ENCODE measurements at places on chromosomes 13 and 19.

DNA sequence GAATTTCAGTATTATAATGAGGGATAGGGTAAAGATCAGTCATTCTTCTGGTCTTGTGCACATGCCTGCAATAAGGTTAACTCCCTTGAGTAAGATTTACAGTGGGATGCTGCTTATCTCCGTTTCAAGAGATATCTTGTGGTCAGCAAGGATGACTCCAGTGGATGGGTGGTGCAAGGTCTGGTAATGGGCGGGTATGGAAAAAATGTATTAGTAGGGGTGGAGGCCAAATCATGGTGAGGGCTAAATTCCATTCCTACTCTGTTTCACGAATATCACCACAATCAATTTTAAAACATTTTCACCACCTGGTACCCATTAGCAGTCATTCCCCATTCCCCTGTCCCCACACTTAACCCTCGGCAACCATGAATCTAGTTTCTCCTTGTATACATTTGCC, 40.6 kb downstream of the CCDC122 start:
- no peak for ATAC-seq

GRCh38 chr13:82719987-82720386, 1162.3 kb downstream of the SLITRK1 start:
- no peak for ATAC-seq

DNA sequence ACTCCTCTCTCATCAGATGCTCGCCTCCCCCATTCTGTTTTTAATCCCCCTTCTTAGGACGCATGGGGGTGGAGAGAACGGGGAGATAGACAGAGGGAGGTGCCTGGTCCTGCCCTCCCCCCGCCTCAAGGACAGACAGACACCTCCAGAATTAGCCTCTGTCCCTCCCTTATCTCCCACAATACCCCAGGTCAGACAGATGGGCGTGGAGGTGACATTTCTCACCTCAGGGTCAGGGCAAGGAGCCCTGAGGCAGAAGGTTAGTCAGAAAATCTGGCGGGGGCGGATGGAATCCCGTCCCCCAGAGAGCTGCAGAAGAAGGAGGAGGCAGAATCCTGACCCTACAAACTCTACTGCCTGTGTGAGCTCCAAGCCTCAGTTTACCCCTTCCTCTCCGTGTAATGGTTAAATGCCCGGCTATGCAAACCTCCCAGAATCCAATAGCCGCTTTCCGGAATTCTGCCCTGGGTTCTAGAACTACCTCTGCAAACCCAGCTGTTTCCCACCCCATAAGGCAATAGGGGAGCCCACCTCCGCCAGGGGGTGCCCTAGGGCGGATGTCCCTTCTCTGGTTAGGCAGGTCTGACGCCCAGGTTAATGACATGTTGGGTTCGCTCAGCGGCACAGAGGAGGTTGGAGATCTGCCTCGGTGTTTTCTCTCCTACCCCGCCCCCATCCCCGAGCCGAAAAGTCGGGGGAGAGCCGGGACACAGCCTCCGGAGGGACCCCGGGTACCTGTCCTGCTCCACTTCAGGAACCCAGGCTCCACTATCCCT, 900 bp downstream of the PPP1R13L start:
- no peak for ATAC-seq

- ATAC-seq, result no peak
Measured at GRCh38 chr13:44972956-44973581, 16.2 kb downstream of the NUFIP1 start.

DNA sequence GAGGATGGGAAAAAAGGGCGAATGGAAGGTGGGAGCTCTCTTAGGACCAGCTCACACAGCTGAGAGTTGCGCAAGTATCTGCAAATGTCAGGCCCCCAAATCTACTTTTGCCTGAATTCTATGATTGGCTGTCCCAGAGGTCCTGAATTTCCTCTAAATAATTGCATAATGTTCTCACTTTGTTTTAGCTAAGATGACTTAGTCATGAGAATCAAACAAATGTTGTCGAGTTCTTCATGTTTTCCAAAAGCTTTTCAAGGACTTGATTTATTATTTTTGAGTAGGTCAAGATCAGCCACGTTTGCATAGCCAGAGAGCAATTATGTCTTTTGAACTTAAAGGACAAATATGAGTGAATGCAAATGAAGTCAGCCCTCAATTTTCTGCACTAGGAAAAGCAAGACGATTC, 246.6 kb upstream of the MAB21L1 start:
- no peak for ATAC-seq

- ATAC-seq, result no peak
Measured at GRCh38 chr13:45926741-45927140, 75.2 kb upstream of the SIAH3 start.

- peak; percentile 0 for ATAC-seq
Measured at GRCh38 chr19:58476498-58477015, 405 bp downstream of the ZNF446 start.

GRCh38 chr19:35755550-35756376, 1.1 kb downstream of the HSPB6 start:
- no peak for ATAC-seq

- ATAC-seq, result no peak
Measured at GRCh38 chr19:10361569-10362011, 18.8 kb downstream of the TYK2 start.

GRCh38 chr19:46022431-46023310, at the start of gene PGLYRP1:
TSS of gene PGLYRP1 (minus strand) at chr19:46023053. CDS start at chr19:46023021, 32 bp downstream.
- ATAC-seq, result no peak

- peak; percentile 93 for ATAC-seq
Measured at GRCh38 chr13:22114630-22115311, 443.9 kb downstream of the FGF9 start.

DNA sequence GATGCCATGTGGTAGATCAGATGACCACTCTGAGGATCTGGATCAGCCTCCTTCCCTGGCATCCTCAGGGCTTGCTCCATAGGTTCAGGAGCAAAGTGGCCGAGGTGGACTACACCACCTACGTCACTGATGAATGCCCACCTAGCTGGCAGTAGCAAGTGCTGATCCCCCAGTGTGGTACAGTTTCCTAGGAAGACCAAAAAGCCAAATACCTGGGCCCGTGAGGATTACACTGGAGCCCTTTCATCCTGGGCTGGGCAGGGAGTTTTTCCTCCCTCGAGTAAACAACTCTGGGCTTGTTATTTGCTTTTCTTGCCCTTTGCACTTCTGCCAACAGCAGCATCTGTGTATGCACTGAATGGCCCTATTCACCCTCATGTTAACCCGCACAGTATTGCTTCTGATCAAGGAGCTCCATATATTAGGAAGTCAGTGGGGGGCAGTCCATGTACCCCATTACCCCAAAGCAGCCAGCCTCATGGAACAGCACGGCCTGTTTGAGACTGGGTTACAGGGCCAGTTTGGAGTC, 3.3 kb upstream of the MYADM start:
- ATAC-seq, result no peak

GRCh38 chr19:36460046-36460445, 29.3 kb downstream of the ZNF566 start:
- no peak for ATAC-seq

- ATAC-seq, result peak; percentile 18
Measured at GRCh38 chr13:39037410-39037879, 444 bp downstream of the PROSER1 start.

DNA sequence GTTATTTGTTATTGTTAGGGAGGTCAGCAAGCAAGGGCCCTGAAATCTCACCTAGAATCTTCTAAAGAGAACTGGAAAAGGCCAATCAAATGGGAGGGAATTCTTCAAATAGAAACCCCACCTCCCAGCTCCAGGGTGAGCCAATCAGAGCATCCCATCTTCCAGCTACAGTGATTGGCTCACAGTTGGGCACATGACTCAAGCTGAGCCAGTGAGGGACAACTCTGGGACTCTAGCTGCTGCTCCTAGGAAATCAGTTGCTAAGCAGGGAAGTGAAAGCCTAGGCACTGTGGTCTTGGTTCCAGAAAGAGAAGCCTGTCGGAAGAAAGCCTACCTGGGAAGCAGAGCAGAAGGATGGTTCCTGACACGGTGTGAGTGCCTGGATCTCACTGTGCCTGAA, 13.4 kb downstream of the TM6SF2 start:
- no peak for ATAC-seq

DNA sequence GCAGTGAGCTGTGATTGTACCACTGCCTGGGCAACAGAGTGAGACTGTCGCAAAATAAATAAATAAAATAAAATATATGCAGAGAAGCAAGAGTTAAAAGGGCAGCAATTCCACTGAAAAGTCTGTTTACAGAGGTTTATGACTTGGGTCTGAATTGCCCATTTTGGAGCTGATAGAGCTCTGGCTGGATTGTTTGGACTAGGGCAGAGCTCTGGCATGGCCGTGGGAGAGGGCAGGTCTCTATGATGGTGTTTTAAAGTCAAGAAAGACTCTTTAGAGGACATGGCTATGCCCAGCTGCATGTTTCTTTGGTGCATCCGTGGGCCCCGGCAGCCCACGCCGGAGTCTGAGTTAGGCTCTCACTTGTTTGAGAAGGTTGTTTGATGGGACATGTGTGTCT, 64.6 kb upstream of the C1QTNF9 start:
- no peak for ATAC-seq

- no peak for ATAC-seq
Measured at GRCh38 chr19:39679791-39680168, 24.1 kb downstream of the LGALS16 start.

GRCh38 chr13:77056382-77056781, 29.4 kb upstream of the FBXL3 start:
- no peak for ATAC-seq

GRCh38 chr19:50417111-50418081, 1.3 kb upstream of the SPIB start:
- ATAC-seq, result peak; percentile 1

GRCh38 chr13:28110414-28110813, 10.0 kb upstream of the FLT3 start:
- ATAC-seq, result no peak

DNA sequence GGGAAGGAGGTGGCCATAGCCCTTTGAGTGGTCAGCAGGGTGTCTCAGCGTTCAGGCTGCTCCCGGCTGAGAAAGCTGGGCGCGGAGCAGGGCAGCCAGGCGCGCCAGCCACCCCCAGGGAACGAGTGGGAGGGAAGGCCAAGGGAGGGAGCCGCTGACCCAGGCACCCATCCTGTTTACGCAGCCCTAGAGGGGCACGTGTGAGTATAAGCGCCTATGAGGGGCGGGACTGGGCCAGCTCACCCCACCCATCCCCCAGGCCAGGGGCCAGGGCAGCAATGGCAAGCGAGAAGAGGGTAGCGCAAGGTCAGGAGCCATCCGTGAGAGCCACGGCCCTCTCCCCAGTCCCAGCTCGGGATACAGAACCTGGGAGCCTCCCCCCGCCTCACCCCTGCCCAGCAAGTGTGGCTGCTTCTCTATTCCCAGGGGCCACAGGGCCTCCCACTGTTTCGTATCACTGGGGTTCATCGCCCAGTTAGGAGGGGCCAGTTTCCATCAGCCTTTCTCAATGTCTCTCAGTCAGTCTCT, 897 bp upstream of the DMKN start:
- ATAC-seq, result no peak

DNA sequence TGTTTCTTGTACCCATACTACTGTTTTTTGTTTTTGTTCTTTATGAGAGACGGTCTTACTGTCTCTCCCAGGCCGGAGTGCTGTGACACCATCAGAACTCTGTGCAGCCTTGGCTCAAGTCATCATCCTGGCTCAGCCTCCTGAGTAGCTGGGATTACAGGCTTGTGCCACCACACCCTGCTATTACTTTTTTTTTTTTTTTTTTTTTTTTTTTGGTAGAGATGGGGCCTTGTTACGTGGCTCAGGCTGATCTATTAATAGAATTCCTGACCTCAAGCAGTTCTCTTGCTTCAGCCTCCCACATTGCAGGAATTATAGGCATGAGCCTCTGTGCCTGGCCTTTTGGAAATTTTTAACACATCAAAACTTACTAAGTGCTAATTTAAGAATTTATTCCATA, 2.9 kb upstream of the ZNF304 start:
- ATAC-seq, result no peak

DNA sequence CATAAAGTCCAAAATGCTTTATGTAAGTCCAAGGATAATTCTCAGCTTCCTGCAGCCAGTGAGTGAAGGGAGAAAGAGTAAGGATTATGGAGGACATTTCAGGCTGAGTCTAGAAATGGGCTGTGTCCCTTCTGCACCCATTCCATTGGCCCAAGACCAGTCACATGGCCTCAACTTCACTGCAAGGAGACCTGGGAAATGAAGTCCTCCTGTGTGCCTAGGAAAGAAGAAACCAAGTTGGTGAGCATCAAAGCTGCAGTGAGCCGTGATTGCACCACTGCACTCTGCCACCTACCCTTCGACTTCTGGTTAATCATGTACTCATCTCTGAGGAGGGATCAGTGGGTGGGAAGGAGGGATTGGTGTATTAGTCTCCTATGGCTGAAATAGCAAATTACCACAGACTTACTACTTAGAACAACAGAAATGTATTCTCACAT, 3.6 kb upstream of the CD37 start:
- ATAC-seq, result peak; percentile 65

GRCh38 chr19:14530506-14530905, 1.1 kb downstream of the TECR start:
- ATAC-seq, result no peak

DNA sequence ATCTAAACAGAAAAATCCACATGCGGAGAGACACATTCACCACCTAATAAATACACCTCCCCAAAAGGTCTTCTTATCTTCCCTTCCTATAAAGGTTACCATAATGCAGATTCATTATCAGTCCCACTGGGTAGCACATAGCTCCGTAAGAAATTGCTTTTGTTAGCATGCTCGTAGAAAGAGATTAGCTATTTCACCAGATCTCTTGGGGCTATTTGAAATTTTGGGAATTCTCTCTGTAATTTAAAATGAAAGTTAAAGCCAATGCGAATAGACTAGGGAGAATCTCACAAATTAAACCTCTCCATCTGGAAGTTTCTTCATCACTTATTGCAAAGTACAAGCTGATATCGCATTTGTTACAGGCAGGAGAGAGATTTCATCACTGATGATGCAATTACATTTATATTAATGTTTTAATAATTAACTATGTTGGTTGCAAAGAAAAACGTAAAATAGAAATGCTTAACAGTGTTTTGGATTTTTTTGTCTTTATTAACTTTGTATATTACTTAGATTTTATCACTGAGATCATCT, 12.9 kb upstream of the DACH1 start:
- no peak for ATAC-seq

GRCh38 chr13:67493835-67494234, 263.7 kb upstream of the PCDH9 start:
- no peak for ATAC-seq

DNA sequence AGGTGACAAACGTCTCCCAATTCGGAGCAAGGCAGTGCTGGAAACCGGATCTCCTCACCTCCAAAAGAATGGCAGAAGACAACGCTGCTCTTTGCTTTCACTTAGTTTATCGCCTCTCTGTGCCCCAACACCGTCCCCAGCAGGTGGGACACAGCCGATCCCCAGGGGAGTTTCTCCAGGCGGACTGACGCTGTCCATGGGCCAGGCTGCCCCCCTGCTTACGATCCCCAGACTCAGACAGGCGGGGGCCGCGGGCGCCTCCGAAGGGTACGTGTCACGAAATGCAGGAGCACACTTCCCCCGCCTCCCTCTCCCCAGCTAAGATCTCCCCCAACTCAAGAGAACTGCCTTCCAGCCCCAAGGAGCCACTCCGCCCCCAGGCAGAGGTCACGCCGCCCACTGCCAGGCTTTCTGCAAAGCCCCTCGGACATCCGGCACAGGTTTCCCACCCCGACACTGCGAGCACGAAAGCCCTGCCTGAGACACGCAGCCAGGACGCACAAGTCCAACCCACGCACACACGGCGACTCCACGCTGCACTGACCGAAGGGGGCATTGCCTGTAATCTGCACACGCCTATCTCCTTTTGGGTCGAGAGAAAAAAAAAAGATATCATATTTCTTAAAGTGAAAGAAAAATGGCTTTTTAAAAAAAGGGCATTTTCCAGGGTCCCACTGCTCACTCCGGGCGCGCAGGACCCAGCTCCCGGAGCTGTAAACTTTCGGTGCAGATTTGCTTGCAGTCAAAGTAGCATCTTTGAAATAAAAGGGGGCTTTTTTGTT, 2.0 kb downstream of the SPRY2 start:
- ATAC-seq, result no peak

- ATAC-seq, result no peak
Measured at GRCh38 chr13:29522044-29522685, 73.3 kb downstream of the SLC7A1 start.
